Chondrocyte (in vitro differentiated cells): ENCODE measurements at places on chromosomes 2 and 18. TPM values are rescaled to one million over a fixed set of nuclear protein-coding genes. Genes with fewer than 3 reads are reported as not detected.

- no peak overlapping the region for H3K27ac ChIP-seq
- H3K27me3 ChIP-seq = peaks cover 27% of the 10 kb centered on the region
- H3K4me1 ChIP-seq = no peaks in the 10 kb centered on the region
- no peaks in the 10 kb centered on the region for H3K36me3 ChIP-seq
- no peak overlapping the region for H3K4me3 ChIP-seq
Measured at GRCh38 chr2:178871536-178871935, 64.3 kb upstream of the TTN start.

GPATCH11 gene
- total RNA-seq = 6.4 to 9.0 TPM (median 7.0 TPM) in 3 replicates

GPAT2 gene
- total RNA-seq = not detected in 3 replicates

DNA sequence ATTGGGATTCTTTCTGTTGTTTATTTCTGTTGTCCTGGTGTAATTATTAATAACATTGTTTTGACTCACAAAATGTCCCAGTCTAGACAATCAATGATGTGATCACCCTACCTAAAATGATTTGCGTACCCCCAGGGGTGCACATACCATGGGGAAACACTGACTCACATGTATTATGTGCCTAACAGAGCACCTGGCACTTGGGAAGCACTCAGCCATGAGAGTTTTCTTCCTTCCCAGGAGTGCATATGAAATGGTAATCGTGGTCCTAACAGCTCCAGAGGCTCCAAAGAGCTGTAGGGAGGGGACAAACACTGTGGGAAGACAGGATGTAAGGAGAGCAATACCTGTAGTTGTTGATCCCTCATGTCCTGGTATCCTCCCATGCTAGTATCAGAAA, 187.8 kb upstream of the ERBB4 start:
- H3K27me3 ChIP-seq = peaks cover 3% of the 10 kb centered on the region
- DNase-seq = no peak
- H3K4me3 ChIP-seq = no peak overlapping the region
- H3K36me3 ChIP-seq = no peaks in the 10 kb centered on the region
- H3K4me1 ChIP-seq = no peaks in the 10 kb centered on the region
- no peak overlapping the region for H3K27ac ChIP-seq

CD28 gene
- 0.05 TPM in 1 of 3 replicates, not detected in the others for total RNA-seq

CCDC141 gene
- total RNA-seq = not detected in 3 replicates
